Midbrain (tissue), 1 donor: ENCODE measurements at places on chromosomes 2 and 18.

DNA sequence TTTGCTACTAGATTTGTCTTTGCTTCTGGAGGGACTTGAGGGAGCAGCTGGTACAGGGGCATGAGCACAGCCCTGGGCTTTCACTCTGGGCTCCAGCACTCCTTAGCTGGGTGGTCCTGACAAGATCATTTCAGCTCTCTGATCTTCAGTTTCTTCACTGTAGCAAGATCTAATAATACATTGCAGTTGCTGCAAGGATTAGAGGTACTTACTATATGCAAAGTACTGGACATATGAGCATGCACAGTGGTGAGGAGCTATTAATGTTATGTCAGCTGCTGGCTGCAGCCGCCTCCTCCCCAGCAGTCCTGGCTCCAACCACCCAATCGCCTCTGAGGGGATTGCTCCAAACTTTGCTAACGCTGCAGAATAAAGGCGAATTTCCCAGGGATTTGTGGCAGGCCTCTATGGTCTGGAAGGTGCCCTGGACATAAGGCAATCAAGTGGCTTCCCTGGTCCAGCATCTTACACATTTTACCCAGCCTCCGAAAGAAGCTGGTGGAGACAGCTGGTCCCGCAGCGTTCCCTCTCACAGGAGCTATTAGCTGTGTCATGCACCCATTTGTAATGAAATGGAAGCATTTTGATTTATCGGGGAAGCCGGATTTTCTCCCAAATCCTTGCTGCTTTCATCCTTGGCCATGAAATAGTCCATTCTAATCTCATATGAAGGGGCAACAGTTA lies 96.7 kb downstream of the RHOB start:
- DNase-seq, result no peak

DNA sequence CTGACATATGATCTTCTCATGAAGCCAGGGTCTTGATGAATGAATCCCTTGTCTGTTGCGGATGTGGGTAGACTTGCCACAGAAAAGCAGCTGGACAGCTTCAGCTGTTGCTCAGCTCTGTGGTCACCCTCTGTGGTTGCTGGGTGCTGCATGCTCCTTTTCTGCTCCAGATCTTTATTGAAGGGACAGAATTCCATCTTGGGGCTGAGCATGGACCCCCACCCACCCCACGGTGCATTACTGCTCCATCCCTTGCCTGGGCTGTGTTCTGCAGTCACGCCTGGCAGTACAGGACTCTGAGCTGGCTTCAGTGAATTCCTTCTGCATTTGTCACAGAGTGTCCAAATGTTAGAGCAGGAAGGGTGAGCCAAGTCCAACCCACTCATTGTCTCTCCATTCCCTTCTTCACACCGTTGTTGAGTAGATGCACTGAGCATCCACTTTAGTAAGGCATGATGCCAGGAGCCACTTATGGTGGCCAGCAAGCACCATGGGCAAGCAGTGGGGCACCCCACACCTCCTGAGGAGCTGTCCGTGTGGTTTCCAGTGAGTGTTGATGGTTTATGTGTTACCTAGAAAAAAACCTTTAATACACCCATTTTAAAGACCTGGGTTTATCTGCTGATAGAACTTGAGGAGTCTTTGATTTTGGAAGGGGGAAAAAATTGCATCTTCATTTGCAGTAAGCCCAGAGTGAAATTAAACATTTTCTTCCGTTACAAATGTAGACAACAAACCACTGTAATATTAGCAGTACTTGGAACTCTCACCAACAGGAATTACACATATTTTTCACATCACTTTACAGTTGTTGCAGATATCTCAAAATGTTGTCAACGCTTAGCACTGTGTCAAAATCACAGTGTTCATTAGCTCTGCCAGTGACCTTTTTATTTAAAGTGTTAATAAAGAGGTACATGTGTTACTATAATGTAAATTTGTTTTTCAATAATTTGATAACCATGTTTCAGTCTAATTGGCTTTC lies 14.7 kb upstream of the ITGB6 start:
- DNase-seq, result no peak

DNA sequence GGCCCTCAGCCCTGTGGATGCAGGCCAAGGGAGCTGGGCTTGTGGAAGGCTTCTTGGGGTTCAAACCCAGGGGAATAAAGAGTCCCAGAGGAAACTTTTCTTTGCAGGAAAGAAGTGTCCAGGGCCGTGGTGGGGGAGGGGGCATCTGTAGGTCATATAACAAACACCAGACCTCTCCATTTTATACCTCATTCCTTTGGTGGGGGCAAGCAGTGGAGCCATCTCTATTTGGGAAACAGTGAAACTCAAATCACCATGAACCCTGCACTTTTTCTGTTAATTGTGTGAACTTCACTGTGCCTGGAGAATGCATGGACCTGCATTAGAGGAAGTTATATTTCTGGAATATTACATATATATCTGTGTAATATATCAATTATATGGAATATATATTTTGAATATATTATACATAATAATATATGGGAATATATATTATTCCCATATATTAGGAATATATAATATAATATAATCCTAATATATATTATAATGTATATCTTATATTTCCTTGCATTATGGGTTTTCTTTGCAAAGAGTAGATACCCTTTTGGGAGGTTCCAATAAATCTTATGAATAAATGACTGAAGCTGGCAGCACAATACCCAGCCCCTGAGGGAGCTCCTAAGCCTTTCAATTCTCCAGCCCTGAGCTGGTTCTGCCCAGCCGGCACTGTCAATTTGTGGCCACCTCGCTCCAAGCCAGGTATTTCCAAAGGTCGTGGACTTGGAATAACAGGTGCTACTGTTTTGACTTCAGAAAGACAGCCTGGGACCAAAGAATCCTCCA lies 97.7 kb upstream of the PKDCC start:
- DNase-seq, result no peak

DNA sequence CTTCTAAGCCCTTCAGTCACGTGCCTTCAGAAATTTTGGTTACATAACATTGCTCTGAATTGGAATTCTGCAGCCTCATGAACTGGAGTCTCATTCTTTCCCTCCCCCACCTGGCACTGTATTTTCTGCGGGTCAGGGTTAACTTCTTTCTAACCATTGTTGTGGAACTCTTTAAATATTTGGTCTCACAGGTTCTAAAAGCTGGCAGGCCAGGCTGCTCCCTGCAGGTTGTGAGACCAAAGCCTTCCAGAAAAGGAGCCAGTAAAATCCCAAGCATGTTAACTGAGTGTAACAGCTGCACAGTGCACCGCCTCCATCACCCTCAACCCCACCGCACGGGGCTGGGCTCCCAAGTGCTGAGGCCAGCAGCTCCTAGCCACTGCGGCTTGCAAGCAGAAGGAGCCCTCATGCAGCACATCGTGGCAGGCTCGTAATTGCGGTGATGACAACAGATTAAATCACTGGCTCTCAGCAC lies 174.1 kb upstream of the ALPP start:
- peak; percentile 57 for DNase-seq

- DNase-seq, result no peak
Observed at GRCh38 chr2:126796931-126797621, 101.6 kb upstream of the TEX51 start.

DNA sequence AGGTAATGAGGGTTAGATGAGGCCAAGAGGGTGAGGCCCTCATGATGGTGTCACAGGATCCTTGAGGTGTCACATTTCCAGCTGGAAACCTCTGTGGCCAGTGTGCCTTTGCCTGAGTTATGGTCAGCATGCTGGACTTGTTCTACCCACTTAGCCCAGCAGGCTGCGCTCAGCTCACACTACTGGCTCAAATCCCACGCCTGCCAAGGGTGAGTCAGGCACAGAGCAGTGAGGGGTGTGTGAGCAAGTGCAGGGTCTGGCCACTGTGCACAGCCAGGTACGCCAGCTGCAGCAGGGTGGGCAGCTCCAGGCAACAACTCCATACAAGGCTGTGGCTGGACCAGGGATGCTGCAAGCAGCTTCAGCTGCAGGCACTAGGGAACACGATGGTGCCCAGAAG lies 616.6 kb upstream of the FSHR start:
- peak; percentile 58 for DNase-seq

DNA sequence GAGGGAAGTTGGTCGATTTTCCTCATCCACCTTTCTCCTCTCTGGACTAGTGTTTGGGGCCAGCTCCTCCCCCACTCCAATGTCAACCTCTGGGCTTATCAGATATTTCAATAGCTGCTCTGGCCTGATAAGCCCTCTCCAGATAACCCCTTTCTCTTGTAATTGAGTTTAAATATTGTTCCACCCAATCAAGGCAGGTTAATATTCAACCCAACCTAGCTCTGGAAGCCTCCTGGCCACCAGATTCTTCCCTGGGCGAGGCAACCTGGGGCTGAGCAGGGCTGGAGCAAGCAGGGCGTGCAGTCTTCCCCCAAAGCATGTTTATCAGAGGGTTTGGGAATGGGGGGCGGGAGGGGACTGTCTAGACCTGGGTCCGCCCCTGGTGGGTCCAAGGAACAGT lies 73.8 kb downstream of the TFCP2L1 start:
- no peak for DNase-seq

DNA sequence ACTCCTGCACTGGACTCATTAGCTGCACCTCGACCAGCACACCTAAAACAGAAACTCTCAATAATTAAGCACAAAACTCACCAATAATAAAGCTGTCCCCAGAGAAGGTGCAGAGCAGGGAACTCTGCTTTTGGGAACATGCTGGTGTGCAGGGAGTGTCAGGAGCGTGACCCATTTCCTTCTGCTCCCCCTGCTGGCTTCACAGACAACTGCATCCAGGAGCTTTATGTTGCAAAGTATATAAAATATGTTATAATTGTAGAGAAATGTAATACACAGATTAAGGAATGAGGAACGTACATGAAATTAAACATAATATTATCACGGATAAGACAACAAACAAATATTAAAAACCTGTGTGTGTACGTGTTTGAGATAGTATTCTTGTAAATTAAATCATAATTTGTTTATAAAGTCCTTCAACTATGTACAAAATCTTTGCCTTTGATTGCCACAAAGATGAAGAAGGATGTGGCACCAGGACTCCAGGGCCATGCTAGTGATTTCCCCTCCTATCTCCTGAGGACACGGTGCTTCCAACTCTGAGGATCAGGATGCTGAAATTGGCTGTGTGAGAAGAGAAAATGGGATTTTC lies 68.6 kb upstream of the MAL start:
- peak; percentile 2 for DNase-seq

DNA sequence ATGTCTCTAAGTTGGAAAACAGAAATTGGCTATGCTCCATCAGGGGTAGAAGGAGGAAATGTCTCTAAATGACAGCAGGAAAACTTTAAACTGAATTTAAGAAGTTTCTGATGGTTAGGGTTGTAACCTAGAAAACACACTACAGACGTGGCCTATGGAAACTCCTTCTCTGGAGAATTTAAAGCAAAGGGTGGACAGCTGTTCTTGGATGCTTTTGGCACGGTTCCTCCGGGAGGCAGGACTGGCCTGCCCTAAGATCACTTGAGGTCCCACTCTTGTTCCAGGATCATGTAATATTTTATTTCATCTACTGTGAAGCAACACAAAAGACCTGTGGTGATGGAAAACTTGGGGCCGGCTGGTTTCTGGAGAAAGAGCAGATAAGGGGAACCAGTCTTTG lies 77.0 kb downstream of the NRP2 start:
- DNase-seq, result no peak

GRCh38 chr2:10333966-10334365 lies 31.3 kb downstream of the HPCAL1 start:
- DNase-seq, result no peak

DNA sequence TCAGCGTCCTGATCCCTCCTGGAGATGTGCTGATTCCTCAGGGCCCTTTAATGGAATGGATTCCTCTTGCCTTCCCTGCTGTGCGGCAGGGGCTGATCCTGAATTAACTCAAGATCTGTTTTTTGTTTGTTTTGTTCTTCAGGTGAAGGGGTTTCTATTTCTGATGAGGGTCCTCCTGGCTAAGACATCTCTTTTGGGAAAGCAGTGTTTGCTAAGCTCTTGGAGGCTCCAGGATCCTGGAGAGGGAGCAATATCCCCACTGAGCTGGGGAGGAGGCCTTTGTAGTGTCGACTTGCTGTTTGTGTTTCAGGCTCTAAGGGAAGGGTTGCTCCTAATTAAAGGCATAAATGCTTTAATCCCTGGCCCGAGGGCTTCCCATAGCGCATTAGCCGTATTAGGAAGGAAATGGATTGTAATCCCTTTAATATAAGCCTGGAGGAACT lies 65.3 kb upstream of the FOXI3 start:
- no peak for DNase-seq

GRCh38 chr2:196441527-196441926 lies 198.0 kb upstream of the CCDC150 start:
- DNase-seq, result no peak

- no peak for DNase-seq
Observed at GRCh38 chr2:179985163-179985820, 21.8 kb downstream of the CWC22 start.

DNA sequence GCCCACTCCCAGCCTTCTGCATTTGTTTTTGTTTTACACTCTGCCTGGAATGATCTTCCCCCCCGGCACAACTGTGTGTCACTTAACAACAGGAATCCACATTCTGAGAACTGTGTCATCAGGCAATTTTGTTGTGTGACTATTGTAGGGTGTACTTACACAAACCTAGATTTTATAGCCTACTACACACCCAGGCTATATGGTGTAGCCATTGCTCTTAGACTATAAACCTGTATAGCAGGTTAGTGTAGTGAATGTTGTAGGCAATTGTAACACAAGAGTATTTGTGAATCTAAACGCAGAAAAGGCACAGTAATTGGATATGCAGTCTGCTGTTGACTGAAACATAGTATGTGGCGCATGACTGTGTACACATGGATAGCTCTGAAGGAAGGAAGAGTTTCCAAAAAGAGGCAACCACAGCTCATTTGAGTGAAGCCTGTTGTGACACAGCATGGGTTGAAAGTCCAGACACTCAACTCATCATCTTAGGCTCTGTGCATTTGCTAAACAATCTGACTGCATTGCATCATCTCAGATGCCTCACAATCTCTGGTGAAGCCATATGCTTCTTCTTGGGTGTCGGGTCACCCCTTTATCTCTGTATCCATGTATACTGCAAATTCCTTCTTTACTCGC lies 506.6 kb upstream of the SPHKAP start:
- no peak for DNase-seq

DNA sequence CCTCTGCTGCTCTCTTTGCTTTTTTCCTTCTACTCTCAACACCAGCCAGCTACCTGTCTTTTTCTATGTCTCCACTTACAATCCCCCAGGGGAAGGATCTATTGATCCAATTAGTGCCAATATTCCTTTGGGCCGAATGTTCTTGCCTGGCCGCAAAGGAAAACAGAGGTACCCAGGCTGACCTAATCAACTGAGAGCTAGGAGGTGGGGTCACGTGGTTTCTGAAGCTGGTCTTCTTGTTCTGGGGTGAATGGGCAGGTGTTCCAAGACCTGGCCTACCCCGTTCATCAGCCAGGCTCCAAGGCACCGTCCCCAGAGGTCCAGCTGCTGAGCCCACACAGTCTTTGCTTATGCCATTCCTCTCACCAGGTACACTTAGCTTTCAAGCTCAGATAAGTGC lies 65.5 kb upstream of the EPAS1 start:
- DNase-seq, result no peak

- DNase-seq, result no peak
Observed at GRCh38 chr2:74498500-74499266, 720 bp downstream of the LBX2 start.
